ENCODE measurements at places on chromosomes 7 and 10.

- no peak for DNase-seq
Measured at GRCh38 chr7:330511-331230, 40.7 kb downstream of the FOXL3 start.

GRCh38 chr7:115971506-115971905 lies 59.1 kb downstream of the TFEC start:
- no peak for DNase-seq

DNA sequence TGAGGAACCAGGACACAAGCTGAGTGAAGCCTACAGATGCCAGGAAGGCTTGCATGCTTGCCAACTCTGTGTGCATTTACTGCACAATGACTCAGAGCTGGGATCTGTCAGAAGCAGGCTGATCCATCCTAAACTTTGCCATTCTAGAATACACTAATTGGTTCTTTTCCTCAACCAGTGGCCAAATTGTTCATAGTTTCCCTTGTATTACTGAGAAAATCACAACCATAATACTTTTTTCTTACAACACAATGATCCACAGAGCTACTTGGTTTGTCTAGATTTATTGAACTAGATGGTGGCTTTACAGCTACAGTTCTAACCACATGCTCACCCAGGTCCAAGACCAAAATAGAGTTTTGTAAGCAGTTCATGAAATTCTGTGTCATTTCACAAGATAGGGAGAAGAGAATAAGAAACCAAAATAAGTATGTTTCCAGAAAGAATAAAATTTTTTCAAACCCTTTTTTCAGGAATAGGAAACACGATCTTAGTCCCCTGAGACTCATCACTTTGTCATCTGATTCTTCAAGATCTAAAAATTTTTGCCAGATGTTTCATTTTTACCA lies 21.0 kb upstream of the LRRC17 start:
- DNase-seq, result no peak

DNA sequence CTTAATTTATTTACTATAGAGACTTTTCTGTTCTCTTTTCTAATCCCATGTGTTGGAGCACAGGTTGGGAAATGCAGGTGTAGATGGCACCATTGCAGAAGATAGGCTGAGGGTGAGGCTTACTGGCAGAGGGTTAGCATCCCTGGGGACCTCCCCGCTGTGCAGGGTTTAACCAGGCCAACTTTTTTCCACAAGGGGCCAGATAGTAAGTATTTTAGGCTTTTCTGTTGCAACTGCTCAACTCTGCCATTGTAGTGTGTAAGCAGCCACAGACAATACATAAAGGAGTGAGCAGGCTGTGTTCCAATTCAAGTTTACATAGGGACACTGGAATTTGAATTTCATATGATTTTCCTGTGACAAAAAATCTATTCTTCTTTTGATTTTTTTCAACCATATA lies 34.6 kb upstream of the AOAH start:
- no peak for DNase-seq
